Neural crest cell (in vitro differentiated cells): ENCODE measurements at places on chromosomes 12 and 14. TPM values are rescaled to one million over a fixed set of nuclear protein-coding genes. Genes with fewer than 3 reads are reported as not detected.

Gene OVCH1
- total RNA-seq = 0.16 and 0.37 TPM in 2 replicates

Gene P2RX2
- not detected in 2 replicates for total RNA-seq

Gene MGAT4C
- total RNA-seq = under 0.01 and 0.07 TPM in 2 replicates

Gene PGAM5
- 61.5 and 61.8 TPM in 2 replicates for total RNA-seq

Gene TRPV4
- 3.5 and 3.7 TPM in 2 replicates for total RNA-seq

Gene NCOR2
- 143 and 144 TPM in 2 replicates for total RNA-seq

Gene CHMP4A
- total RNA-seq = 42.2 and 44.7 TPM in 2 replicates

Gene AMIGO2
- total RNA-seq = 4.8 and 5.4 TPM in 2 replicates

Gene DCD
- not detected in 2 replicates for total RNA-seq

Gene GPR68
- 0.14 and 0.36 TPM in 2 replicates for total RNA-seq

Gene DEPDC4
- total RNA-seq = 3.5 and 4.1 TPM in 2 replicates

Gene SLC7A8
- total RNA-seq = 6.6 and 9.4 TPM in 2 replicates

Gene PPP4R4
- 1.1 and 1.6 TPM in 2 replicates for total RNA-seq

Gene CRIP2
- 38.3 and 39.3 TPM in 2 replicates for total RNA-seq

Gene BCL2L14
- total RNA-seq = 0.86 and 1.2 TPM in 2 replicates
